ENCODE measurements at places on chromosomes 3 and 15.

GRCh38 chr3:4425707-4426106, 41.4 kb downstream of the SUMF1 start:
- no peak for DNase-seq

- DNase-seq = no peak
Observed at GRCh38 chr3:132788301-132788671, 66.1 kb upstream of the NPHP3 start.

GRCh38 chr3:16667633-16668032, 62.4 kb upstream of the DAZL start:
- no peak for DNase-seq

GRCh38 chr3:187852842-187853730, 107.8 kb upstream of the BCL6 start:
- DNase-seq = no peak

Measured in NCI-H2171 (cell line).